ENCODE measurements at places on chromosomes 16 and 17.

GRCh38 chr16:54505549-54506213, 219.1 kb upstream of the IRX3 start:
- DNase-seq, result no peak

- DNase-seq, result no peak
These were observed 11.8 kb upstream of the STAC2 start for GRCh38 chr17:39237586-39237985.

GRCh38 chr17:38574712-38575111, 31.0 kb downstream of the SRCIN1 start:
- DNase-seq, result no peak

DNA sequence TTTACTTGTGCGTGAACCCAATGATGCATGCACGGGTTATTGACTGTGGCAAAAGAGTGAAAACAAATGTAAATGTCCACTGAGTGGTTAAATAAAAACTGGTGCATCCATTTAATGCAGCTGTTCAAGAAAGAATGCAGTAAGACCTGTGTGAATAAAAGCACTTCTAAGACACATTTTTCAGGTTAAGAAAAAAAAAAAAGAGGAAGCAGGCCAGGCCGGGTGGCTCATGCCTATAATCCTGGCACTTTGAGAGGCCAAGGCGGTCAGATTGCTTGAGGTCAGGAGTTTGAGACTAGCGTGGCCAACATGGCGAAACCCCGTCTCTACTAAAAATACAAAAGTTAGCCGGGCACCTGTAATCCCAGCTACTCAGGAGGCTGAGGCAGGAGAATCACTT, 11.8 kb downstream of the CNGB1 start:
- no peak for DNase-seq

DNA sequence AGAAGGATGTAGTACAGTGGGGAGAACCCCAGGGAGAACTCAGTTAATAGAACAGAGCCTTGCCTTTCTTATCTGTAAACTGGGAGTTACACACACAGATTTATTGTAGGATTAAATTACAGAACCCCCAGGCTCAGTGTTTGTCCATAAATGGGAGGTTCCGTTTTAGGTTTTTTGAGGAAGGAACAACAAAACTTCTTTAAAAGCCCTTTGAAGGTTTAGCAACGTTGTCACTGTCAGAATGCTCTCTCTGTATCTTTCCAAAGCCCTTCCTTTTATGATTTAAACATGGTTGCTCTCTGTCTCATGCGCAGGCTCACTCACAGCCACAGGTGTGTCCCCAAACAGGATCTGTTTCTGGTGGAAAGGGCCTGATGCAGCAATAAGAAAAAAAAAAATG, 9.4 kb upstream of the GNA13 start:
- no peak for DNase-seq

DNA sequence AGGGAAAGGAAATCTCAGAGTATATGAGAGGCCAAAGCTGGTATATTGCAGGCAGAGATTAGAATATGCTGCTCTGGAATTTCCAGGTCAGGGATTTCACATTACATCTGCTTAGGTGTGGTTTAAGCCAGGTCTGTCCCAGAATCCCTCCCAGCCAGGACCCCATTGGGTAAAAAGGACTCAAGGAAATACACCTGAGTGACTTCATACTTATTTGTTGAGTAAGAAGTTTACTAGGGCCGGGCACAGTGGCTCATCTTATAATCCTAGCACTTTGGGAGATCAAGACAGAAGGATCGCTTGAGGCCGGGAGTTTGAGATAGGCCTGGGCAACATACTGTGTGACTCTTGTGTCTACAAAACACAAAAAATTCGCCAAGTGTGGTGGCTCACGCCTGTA, 7.2 kb downstream of the PIPOX start:
- DNase-seq, result no peak

GRCh38 chr17:49343273-49343672, 18.8 kb downstream of the ZNF652 start:
- peak; percentile 83 for DNase-seq

DNA sequence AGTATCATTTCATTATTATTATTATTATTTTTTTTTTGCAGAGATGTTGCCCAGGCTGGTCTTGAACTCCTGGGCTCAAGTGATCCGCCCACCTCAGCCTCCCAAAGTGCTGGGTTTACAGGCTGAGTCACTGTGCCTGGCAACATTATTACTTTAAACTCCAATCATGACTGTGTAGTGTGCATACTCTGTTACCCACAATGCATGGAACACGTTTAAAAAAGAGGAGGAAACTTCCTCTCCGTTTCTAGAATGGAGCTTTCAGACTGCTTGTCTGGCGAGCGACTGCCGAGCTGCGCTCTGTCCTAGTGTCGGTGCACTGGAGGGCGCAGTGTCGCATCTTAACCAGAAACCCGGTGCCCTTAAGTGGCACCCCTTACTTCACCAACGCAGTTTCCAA, 22.1 kb upstream of the FASN start:
- DNase-seq, result peak; percentile 52

- peak; percentile 60 for DNase-seq
These were observed 36.2 kb downstream of the RGS9 start for GRCh38 chr17:65173284-65173793.

- no peak for DNase-seq
These were observed 393 bp downstream of the SERPINF2 start for GRCh38 chr17:1743088-1743439.

DNA sequence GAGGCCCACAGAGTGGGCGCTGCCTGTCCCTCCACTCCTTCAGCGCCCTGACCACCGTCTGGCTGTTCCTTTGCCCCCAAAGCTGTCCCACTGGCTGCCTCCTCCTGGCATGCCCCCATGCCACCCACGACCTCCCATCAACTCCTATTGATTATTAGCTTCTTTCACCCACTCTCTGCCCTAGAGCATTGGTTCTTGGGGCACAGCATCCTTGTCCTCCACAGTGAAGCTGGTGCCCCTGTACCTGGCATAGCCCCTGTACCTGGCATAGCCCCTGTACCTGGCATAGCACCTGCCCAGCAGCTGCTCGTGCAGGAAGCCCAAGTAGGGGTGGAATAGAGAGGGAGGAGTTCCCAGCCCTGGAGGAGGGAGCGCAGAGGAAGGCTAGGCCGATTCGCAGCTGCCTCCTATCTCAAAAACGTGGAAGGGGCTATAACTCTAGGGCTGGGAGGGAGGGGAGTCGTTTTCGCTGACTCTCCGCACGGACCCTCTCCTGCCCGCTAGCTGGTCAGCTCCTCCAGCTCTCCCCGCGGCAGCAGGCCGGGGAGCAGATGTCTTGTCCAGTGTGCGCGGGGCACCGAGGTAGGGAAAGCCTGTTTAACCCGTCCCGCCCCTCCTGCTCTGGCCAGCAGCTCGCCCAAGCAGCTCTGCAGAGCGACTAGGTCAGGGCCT, 5.7 kb upstream of the ACTG1 start:
- no peak for DNase-seq

GRCh38 chr17:11909348-11909747, 87.9 kb downstream of the ZNF18 start:
- DNase-seq, result no peak

- DNase-seq, result peak; percentile 95
These were observed 73.3 kb downstream of the ABCC12 start for GRCh38 chr16:48082516-48082915.
